ENCODE measurements at places on chromosomes 5 and 9.

DNA sequence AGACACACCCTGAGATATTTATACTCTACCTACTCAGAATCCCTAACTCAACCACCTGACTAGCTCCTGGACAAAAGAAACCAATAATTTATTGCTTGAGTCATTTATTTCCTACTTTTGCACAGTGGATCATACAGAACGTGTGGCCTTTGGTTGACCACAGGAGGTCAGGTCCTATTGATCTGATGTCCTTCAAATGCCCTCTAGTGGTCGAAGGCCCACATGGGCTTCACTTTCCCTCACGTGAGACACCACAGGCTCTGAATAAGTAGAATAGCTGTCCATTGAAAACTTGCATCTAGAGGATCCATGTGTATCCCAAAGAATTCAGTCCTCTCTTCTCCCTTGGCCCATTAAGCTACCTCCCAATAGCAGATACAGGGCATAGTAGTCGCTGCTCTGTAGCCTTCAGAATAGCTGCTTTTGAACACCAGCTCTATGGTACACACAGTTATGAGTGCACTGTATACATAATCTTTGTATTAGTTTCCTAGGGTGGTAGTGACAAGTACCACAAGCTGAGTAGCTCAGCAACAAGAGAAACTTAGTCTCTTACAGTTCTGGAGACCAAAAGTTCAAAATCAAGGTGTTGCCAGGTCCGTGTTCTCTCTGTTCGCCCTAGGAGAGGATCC lies 177.6 kb upstream of the SMARCA2 start:
- DNase-seq: no peak

GRCh38 chr9:34190996-34191892 lies 12.4 kb downstream of the UBAP1 start:
- DNase-seq: no peak

DNA sequence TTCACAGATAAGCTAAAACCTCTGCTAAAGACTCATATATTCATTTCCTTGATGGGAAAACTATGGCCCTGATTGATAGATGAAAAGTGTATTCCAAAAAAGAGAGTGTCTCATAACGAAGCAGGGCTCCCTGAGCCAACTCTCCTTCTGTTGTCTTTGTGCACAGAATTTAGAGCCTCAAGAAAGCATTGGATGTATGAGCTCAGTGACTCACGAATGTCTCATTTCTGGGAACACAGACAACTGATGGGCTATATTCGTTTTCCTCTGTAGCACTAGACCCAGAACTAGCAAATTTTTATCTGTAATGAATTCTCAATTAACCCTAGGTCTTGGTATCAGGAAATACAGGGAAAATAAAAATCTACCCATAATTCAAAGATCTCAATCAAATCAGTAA lies 88.4 kb downstream of the LMNB1 start:
- DNase-seq: no peak

DNA sequence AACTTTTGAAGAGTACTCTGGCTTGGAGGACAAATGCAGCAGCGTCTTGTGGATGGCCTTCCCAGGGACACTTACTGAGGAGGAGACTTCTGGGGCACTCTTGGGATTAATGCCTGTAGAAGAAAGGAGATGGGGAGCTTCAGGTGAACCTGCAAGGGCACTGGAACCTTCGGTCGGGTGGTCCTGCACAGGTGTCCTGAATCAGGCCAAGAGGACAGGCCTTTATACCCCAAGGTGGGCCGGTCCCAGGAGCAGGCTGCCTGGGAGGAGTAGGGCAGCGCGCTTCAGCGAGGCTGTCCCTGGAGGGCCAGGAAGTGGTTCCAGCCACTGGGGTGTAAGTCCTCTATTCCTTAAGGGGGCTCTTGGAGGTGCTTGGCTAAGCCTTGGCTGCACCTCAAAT lies 27.9 kb downstream of the GADD45G start:
- no peak for DNase-seq

DNA sequence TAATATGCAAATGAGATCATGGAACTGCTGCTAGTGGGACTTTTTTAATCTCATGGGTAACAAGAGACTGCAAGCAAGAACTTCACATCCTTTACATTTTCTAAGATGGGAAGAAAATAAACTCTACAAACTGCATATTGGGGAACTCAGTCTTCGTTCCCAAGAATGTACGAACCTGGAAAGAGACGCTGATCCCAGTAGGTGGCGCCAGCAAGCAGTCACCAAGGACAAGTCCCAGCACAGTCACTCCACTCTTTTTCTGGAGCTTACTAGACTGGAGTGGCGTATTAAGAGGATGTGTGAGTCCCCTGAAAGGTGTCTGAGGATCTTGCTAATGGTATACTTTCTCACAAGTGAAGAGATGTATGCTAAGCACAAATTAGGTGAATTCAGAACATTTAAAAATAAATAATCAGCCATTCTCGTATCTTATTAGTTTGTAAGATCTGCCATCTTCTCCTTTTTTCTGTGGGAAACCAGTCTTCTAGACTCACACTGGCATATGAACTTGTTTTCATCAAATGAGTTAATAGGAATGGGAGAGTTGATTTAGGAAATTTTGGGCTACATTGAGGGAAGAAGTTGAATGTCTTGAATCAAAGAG lies 16.0 kb upstream of the PUM3 start:
- DNase-seq: no peak

DNA sequence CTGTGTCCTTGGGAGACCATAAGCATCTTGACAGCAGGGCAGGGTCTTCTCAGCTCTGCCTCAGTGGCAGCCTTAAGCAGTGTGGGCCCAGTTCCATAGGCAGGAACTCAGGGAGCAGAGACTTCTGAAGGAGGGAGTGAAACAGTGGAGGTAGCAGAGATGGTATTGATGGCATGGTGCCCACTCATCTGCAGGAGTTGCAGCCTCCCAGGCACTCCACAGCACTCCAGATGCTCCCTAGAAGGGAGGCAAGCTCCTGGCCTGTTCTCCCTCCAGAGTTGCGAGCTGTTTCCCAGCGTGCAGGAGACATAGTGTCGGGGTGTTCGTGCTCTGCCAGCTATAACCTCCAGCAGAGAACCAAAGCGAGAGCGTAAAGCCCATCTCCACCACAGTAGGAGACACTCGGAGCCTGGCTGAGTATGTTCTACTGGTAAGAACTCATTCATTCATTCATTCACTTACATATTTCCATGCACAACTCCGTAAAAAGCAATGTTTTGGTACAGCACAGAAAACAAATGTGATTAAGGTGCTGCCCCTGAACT lies 31.4 kb upstream of the UNC5A start:
- DNase-seq: no peak
